Right ventricle myocardium inferior (tissue), 1 donor: ENCODE measurements at places on chromosomes 11 and 22.

GRCh38 chr11:117678658-117679406, 118.2 kb downstream of the DSCAML1 start:
- no peak for DNase-seq

- no peak for DNase-seq
These were observed 27.1 kb downstream of the VPS37C start for GRCh38 chr11:61133956-61134662.

DNA sequence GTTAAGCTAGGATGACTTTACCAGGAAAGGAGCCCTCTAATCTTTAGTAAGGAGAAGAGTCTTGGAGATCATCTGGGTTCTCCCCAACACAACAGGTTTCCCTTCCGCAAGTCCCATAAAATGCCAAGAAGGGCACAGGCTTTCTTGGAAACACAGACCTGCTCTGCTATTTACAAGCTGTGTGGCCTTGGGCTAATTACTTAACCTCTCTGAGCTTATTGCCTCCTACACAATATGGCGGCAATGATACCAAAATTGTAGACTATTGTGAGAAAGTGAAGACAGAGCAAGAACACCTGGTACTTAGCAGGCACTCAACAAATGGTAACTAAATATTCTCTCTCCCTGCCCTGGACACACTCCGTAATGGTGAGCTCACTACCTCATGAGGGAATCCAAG, 49.1 kb downstream of the DSCAML1 start:
- no peak for DNase-seq

DNA sequence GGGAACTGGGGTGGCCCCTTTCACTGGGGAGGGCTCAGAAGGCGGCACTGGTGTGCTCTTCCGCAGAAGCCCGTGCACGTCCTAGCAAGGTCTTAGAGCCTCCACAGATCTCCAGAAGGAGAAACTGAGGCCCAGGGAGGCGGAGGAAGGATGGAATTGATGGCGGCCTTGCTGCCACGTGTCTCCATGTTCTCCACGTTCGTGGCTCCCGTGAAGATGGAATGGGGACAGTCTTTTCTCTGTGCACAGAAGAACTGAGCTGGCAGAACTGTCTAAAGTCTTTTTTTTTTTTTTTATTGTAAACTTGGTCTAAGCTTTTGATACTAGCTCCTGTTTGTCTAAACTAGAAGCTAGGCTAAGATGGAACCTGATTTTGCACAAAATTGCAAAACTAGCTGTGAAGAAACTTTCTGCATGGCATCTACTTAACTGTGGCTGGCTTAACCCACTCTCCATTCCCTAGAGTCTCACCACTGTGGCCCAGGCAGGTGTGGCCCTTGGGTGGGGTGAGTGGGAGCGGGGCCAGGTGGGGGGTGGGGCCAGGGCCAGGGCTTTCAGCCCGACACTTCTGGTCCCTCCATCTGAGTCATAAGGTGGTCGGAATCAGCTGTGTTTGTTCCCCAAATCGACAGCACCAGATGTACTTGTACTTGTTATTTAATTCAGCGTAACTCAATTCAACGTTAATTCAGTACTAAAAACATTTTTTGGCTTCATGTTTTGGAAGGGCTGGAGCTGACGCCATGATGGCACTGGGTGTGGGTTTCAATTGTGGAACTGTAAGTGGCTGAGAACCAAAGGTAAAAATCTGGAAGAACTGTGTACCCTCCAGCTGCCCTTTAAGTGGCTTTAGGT, 120.7 kb downstream of the MPPED1 start:
- DNase-seq: no peak

DNA sequence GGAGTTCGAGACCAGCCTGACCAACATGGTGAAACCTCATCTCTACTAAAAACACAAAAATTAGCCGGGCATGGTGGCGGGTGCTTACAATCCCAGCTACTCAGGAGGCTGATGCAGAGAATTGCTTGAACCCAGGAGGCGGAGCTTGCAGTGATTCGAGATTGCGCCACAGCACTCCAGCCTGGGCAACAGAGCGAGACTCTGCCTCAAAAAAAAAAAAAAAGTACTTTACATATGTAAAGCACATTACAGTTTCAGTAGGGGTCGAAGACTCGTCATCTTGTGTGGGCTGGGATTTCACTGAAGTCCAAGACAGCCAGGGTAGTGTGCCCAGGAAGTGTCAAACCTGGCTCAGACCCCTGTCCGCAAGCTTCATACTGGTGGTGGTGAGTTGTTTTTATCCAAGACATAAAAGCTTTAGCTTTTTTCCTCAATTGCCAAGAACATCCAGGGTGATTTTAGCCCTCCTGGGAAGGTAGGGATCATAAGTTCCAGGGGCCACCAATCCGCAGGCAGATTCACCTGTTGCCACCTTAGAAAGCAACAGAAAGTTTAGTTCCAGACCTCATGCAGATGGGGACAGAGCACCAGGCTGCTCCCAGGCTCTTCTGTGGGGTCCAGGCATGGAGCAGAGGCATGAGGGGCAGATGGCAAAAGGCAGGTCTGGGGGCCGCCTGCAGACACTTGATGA, 21.6 kb upstream of the ADORA2A start:
- no peak for DNase-seq

DNA sequence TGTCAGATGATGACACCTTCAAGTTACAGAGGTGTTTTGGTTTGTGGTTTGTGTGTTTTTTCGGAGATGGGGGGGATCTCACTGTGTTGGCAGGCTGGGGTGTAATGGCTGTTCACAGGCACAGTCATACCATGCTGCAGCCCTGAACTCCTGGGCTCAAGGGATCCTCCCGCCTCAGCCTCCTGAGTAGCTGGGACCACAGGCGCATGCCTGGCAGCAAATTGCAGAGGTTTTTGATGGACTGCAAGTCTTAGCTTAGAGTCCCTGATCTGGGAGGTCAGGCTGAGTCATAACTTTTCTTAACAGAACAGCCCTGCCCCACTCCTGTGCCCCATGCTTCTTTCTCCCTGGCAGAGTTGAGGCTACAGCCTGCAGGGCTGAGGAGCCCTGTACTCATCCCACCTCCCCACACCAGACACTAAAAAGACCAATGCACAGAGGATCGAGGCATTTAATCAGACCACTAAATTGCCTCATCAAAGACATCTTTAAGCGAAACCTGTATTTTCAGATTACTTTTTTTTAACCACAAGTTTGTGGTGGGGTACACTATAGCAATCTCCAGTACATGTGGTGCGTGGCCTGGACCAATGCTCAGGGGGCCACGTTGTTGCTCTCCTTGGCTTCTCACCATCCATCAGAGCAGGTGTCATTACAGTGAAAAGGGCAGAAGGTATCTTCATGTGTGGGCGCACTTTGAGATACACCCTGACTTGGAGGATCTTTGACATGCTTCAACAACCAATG, 17.1 kb upstream of the ADORA2A start:
- DNase-seq: no peak
